ENCODE measurements at places on chromosomes 3 and 15. TPM values are rescaled to one million over a fixed set of nuclear protein-coding genes. Genes with fewer than 3 reads are reported as not detected.

The CFAP100 gene
- not detected for total RNA-seq

The ARIH2 gene
- 59.8 TPM for total RNA-seq

The PRR20G gene
- 0.80 TPM for total RNA-seq

The SLC15A2 gene
- 0.18 TPM for total RNA-seq

The STARD9 gene
- total RNA-seq: 1.7 TPM

All from A549 treated with GW870086 at 1 μM for 4 hours (cell line).